Caco-2 (cell line): ENCODE measurements at places on chromosomes 5 and 9.

DNA sequence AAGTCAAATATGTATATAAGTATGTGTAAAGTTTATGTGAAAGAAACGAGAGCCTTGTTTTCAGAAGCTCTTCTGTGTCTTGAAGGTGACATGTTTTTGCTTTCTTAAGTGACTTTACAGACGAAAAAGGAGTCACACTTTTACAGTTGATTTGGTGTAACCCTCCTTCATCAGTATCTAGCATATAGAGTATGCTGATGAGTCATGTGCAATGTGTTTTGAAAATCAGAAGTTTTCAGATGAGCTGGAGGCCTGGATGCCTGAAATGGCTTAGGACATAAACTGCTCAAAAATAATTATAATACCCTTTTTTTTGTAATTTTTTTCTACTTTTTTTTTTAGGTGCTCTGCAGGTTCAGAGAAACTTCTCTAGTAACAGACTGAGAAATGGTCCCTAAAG lies 209.5 kb downstream of the CD180 start:
- DNase-seq: no peak

DNA sequence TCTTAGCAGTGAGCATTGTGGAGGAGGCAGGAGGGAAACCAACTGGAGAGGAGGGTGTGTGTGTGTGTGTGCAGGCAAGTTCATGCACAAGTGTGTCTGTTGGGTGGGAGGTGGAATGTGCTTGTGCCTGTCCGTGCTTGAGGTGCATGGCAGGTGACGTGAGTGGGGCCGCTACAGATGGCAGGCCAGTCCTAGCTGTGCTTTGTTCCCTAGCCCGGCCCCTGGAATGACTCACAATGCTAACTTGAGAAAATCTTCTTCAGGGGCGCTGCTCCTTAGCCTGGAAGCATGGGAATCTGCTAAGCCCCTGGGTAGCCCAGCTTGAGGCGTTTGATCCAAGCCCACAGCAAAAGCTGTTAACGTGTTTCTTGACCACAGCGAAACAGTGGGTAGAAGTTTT lies 25.0 kb upstream of the DMRT2 start:
- DNase-seq: no peak

DNA sequence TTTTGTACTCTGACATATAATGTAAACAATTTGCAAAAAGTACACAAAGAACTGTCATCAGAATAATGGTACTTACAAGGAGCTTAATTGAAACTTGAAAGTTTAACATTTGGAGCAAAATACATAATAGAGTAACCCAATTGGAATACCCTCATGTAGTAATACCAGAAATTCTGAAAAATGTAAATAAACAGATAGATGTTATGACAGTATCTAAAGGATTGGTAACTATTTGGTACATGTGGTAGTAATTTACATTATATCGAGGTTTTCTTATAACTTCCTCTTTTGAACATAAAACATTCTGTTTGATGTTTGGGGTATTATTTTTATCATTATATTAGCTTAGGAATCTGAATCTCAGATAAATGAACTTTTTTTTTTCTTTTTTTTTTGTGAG lies 211.7 kb upstream of the ELL2 start:
- DNase-seq: no peak

DNA sequence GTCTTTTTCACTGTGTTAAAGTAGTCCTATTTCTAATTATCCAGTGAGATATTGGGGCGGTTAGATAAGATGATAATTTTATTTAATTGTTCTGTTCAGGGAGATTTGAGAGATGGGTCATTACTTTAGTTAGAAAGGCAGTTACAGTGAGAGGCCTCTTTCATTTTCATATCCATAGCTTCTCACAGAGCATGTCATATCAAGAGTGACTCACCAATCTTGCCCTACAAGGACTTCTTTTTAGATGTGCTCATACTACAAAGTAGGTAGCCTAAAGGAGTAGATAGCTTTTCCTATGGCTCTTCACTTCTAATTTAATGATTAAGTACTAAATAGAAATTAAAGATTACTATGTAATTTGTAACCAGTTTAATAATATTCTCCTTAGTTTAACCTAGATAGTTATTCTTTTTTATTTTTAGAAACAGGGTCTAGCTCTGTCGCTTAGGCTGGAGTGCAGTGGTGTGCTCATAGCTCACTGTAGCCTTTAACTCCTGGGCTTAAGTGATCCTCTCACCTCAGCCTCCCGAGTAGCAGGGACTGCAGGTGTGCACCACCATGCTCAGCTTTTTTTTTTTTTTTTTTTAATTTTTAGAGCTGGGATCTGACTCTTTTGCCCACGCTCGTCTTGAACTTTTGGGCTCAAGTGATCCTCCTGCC lies 71.0 kb downstream of the FER start:
- no peak for DNase-seq
